ENCODE measurements at places on chromosomes 5 and 9.

DNA sequence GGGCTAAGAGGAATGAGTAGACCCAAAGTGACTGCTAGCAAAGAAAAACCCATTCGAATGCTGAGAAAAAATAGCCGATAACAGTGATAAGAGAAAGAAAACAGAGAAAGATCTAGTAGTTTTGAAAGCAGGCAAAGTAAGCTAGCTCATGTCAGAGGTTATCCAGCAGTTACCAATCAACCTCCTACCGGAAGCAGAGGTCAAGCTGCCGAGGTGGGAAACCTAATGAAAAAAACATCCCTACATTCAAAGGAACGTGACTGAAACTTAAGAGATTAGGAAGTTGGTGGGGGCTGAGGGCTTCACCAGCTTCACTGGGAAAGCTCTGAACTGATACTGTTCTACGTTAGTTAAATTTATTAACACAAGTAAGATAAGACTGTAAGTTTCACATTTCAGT, 32.6 kb downstream of the SSBP2 start:
- no peak for DNase-seq

DNA sequence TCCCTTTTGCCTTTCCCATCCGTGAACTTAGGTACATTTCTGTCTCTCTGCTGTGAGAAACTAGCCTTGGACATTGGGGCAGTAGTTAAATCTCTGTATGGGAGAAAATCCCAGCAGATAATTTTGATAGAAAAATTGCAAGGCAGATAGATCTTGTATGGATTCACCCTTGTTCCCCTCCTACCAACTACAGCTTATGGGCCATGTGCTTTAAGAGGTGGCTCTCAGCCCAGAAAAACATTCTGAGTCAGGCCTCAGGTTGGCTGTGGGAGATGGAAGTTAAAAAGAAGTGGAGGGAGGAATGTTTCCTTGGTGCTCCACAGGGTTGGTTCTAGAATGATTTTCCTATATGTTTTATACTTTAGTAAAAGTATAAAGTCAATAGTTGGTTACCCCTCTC, 1.4 kb upstream of the KDM3B start:
- no peak for DNase-seq

DNA sequence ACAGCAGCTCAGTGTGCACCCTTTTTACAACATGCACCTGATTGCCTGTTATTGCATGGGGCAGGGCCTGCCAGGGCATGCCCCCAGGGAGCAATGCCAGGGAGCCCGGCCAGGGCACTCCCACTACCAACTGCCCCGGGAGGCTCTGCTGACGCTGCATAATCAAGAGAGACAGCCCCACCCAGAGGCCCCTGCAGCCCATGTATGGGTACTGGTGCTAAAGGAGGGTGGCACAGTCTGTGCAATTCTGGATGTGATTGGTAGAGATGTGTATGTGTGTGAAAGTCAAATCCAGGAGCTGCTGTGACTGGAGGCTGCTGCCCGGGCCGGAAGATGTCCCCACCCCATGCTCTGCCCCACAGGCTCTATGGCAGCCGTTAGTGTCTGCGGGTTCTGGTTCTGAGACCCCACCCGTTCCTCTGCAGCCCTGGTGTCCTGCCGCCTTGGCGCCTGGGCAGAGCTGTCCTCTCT, 3.9 kb upstream of the NEURL1B start:
- DNase-seq: peak; percentile 34

DNA sequence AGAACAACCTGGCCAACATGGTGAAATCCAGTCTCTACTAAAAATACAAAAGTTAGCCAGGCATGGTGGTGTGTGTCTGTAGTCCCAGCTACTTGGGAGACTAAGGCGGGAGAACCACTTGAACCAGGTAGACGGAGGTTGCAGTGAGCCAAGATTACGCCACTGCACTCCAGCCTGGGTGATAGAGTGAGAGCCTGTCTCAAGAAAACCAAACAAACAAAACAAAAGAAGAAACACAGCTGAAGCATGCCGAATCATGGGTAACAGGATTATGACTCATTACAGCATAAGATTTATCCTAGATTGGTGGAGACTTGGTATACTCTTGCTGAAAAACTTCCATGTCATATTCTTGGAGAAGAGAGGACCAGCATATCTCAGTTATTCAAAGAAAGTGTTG, 236.7 kb upstream of the CCNH start:
- no peak for DNase-seq

DNA sequence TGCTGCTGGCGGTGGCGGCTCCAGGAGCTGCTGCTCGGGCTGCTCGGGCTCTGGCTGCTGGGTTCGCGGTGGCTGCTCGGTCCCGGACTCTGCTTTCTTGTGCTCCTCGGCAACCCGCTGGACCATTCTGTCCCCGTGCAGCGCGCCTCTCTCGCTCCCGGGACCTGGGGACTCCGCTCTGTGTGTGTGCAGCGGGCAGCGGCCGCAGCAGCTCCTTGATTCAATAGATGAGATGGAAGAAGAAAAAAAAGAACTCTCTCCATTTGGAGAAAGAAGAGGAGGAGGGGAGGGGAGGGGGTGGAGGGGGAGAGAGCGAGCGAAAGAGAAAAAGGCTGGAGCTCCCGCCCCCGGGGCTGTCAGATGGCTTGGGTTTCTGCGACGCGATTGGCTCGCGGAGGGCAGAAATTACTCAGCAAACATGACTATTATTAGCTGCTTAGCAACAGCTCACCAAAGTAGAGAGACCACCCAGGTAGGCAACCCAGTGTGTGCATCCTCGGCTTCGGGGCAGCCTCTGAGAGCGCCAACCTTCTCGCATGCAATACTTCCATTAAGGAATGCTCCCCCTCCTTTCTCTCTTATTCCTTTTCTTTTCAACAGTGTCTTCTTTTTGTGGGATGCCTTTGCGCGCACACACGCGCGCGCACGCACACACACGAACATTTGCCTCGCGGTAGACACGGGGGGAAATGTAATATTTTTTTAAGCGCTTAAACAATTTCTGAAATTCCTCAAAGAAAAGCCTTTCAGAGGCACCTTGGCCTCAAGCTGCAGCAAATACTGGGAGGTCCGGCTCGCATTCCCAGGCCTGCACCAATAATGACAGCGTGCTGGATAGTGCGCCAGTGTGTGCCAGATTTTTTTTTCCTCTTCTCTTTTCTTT, 7.6 kb downstream of the PTCH1 start:
- peak; percentile 89 for DNase-seq

- no peak for DNase-seq
These were observed 74.4 kb upstream of the ATP10B start for GRCh38 chr5:160926428-160926827.

DNA sequence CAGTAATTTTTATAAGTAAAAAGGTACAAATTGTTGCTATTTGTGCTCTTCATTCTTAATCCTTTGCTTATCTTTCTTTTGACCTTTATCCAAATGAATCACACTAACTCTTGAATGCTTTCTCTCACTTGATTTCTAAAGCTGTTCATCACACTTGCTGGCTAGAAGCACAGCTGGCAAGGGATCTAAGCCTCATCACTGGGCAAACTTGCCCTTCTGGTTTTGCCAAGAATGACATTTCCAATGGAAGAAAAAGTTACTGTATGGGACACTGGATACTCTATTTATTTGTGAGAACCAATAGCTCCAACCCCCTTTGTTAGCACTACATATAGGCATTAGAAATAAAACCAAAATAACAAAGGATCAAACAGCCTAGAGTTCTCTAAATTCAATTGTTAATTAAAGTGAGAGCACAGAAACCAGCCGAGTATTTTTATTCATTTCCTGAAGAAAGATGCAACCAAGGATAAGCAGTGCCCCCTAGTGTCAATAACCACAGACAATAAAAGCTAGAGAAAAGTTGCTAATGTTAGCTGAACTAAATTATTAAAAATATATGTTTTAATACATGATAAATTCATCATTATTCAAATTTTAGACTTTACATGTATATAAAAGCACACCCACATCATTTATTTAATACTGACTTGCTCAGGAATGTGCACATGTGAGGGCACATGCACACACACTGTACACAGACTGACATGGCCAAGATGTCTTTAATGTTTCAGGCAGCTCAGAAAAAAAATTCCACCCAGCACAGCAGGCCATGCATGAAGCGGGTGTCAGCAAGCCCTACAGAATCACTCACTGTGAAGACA, 59.8 kb upstream of the POU5F2 start:
- DNase-seq: no peak

- no peak for DNase-seq
These were observed 9.0 kb downstream of the SLC36A1 start for GRCh38 chr5:151456321-151456940.

DNA sequence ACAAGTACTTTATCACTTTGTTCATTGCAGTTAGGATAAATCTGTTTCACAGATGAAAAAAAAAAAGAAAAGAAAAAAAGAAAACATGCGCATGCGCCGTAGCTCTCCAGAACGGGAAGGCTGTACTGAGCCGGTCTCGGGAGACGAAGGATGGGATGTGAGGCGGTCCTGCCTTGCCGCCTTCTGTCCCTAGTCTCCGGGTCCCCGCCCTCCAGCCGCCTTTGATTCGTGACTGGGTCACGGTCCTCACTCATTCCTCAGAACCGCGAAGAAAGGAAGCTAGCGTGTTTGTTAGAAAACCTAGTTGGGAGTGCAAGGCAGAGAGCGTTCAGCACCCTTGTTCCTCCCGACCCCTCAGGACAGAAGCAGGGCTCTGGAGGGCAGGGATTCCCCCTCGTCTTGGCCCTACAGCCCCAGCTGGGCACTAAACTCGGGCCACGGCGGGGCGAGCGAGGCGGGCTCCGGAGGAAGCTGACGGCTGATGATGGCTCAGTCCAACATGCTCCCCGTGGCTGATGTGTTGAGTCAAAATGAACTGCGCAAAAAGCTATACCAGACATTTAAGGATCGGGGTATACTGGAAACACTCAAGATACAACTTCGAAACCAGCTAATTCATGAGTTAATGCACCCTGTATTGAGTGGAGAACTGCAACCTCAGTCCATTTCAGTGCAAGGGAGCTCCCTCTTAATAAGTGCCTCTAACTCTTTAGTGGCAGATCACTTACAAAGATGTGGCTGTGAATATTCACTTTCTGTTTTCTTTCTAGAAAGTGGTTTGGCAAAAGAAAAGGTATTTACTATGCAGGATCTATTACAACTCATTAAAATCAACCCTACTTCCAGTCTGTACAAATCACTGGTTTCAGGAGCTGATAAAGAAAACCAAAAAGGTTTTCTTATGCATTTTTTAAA, 40.0 kb downstream of the CPLANE1 start:
- DNase-seq: no peak

DNA sequence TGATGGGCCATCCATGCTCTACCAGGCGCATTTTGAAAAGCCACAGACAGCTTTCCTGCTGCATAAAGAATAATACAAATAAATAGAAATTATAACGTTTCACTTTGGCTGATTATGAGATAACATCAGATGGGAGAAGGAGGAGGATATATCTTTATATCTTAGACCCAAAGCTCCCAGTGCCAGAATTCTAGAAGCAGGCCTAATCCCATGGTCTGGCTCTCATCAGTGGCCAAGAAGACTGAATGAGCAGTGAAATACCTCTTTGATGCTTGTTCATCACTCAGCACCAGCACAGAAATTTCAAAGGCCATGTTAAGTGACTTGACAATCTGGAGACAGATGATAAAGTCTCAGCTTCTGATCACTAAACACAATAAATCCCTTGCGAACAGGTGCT, 107.6 kb downstream of the PPP2R2B start:
- DNase-seq: no peak

- DNase-seq: no peak
These were observed 128.1 kb downstream of the SEMA6A start for GRCh38 chr5:116446356-116447005.

DNA sequence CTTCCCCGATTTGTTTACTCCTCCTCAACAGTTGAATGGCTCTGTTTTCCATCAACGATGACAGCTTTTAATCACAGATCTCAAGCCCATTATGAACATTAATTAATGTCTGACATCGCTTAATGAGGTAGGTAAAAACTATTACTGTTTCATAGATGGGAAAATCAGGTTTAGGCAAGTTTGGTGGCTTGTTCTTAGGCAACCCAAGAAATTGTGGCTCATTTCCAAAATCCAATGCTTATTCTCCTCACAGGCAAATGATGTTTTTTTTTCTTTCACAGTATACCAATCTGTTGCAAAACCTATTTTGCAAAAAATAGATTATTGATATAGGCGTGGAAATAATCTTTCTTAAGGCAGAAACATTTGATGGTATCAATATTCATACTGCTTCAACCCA, 70.8 kb upstream of the CHD1 start:
- no peak for DNase-seq

GRCh38 chr5:136819526-136820302, 454.4 kb upstream of the TRPC7 start:
- no peak for DNase-seq

GRCh38 chr5:321230-321725, at the start of gene AHRR:
TSS of gene AHRR (plus strand) at chr5:321714. CDS start at chr5:343903, 22,189 bp downstream.
- peak; percentile 87 for DNase-seq

GRCh38 chr5:38167562-38167996, 90.8 kb upstream of the EGFLAM start:
- DNase-seq: no peak

DNA sequence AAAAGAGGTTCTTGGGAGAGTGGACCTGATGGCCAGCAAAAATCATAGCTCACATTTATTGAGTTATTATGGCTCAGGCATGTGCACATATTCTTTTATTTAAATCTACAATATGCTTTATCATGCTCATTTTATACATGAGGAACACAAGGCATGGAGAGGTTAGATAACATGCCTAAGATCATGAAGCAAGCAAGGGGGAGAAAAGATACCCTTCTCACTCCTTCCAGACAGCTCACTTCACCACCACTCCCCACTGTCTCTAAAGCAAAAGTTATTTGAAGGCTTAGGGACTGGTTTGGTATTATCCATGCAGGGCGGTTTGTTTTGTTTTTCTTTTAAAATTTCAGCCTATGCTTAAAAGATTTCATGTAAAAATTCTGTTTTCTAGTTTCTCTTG, 59.0 kb upstream of the PDE8B start:
- DNase-seq: no peak

DNA sequence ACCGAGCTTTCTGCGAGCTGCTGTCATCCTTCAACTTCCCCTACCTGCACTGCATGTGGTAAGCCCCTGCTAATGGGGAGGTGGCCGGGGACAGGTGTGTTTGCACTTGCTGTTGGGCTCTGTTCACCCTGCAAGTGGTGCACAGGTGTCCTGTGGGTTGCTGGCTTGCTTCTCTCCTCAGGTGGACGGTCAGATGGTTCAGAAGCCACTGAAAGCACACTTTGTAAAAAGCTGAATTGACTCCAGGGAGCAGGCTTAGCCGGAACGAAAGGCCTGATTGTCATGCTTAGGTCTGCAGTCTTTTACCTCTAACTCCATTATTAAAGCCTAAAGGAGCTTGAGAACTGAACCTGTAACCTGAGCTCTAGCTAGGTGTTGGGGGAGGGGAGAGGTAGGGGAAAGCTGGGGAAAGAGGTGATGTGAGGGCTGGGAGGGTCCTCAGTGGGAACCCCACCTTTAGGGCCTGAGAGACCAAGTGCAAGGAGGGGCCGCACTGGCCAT, 37.6 kb downstream of the ACER2 start:
- no peak for DNase-seq

- DNase-seq: no peak
These were observed 24.5 kb downstream of the PRRC2B start for GRCh38 chr9:131418143-131419025.
